ENCODE measurements at places on chromosomes 12 and 14. TPM values are rescaled to one million over a fixed set of nuclear protein-coding genes. Genes with fewer than 3 reads are reported as not detected.

GRCh38 chr12:2263901-2264300 is 211.1 kb downstream of the CACNA1C start:
- DNase-seq = no peak

GRCh38 chr12:91364471-91365184 is 182.0 kb upstream of the DCN start:
- no peak for DNase-seq

DNA sequence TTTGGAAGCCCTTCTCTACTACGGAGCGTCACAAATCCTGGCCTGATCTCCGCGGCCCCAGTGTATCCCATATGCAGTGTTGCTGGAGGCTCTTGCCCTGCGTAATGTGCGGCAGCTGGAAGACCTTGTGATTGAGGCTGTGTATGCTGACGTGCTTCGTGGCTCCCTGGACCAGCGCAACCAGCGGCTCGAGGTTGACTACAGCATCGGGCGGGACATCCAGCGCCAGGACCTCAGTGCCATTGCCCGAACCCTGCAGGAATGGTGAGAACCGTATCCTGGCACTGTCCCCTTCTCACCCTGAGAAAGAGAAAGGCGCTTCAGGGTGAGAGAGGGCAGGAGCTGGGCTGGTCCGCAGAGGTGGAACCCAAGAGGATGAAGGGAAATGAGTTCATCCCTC is 5.3 kb downstream of the COPS7A start:
- no peak for DNase-seq

The SLC39A5 gene
- total RNA-seq = 0.48 TPM

- peak; percentile 25 for DNase-seq
Measured at GRCh38 chr12:93167841-93168492, 209.8 kb upstream of the NUDT4 start.

- DNase-seq = no peak
Measured at GRCh38 chr14:89366864-89367778, 49.9 kb downstream of the FOXN3 start.

The KRT6C gene
- not detected for total RNA-seq

DNA sequence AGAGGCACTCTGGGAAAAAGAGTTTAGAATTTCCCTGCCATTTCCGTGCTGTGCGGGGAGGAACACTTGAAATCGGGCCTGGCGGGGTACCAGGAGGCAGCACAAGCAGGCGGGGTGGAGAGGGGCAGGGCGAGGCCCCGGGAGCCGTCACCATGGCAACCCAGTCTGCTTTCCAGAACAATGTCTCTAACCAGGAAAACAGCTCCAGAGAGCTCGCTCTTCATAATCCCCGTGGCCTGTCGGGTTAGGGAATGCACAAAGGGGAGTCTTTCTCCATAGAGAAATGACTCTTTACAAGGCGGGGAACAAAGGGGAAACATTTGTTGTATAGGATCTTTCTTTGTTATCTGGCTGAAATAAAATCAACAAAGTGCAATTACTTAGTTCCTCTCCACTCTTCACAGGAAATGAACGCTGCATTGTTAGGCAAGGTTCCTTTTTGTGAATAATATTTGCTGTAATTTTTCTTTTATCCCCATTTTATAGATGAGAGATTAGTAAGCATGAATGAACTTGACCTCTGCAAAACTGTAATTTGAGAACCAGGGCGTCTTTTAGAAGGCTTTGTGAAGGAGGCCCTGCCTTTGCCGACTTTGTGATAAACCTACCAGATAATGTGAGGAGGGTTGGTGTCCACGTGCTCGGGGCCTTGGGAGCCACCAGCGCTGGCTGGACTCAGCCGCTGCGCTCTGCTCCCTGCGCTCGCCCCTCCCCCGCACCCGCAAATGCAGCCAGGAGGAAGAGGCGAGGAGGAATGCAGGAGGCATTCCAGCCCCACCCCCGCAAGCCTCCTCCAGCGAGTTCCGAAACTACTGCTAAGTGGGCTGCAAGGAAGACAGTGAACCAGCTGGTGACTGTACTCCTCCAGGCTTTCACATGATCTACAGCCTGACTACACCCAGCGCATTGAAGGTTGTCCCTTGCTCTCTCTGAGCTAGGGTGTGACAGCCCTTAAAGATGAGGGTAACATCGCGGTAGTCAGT is 105.2 kb upstream of the ATF7IP start:
- DNase-seq = peak; percentile 88

DNA sequence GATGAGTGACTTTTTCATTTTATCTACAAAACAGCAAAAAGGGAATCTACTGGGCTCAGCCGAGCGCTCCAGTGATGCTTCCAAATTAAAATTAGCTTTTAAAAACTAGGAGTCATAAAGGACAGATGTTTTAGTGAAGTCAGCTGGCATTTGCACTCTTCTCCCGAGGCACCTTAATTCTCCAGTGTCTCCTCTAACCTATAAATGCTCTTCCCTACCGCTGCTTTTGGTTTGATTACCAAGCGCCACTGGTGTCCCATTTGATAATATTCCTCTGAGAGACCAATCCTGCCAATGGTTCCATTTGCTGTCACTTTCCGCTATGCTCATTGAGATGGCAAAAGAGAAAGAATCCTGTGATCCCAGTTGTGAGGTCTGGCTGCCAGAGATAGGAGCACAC is 29.3 kb upstream of the PIWIL1 start:
- DNase-seq = no peak

- no peak for DNase-seq
Measured at GRCh38 chr12:33562401-33562800, 122.8 kb upstream of the SYT10 start.

The SLC6A13 gene
- total RNA-seq = not detected

The ASCL1 gene
- total RNA-seq = not detected

The SPX gene
- total RNA-seq = not detected

- DNase-seq = no peak
Measured at GRCh38 chr12:125053821-125054220, 11.4 kb upstream of the AACS start.

DNA sequence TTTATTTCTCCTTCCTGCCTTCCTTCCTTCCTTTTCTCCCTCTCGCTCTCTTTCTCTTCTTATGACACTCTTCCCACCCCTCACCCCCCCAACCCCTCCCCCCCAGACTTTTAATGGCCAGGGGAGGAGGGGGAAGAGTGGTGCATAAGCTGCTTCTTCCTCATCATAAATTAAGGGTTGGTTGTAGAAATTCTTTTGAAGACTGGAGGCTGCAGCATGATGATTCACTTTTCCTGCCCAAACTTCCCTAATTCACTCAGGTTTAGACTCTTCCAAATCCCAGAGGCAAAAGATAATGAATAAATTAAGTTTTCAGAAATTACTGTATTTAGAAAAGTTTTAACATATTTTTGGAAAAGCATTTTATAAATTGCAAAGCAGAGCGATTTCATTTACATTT is 58.2 kb downstream of the GRIP1 start:
- DNase-seq = no peak

- DNase-seq = peak; percentile 23
Measured at GRCh38 chr12:69330475-69331473, 17.4 kb upstream of the LYZ start.

The VRTN gene
- 140 TPM for total RNA-seq

- no peak for DNase-seq
Measured at GRCh38 chr14:75150150-75150549, 23.3 kb upstream of the NEK9 start.

DNA sequence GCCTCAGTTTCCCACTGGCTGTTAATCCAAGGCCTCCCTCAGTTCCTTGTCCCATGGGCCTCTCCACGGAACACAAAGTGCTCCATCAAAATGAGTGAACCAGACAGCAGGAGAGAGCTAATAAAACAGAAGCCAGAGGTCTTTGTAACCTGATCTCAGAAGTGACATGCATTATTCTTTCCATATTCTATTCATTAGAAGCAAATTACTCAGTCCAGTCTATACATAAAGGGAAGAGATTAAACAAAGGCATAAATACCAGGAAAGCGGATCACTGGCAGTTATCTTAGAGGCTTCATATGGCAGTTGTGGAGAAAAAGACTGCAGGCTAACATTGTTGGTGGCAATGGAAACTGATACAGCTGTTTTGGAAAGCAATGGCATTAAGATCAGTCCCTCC is 170.6 kb upstream of the GARIN6 start:
- no peak for DNase-seq

GRCh38 chr12:87815771-87816585 is 213.2 kb downstream of the C12orf50 start:
- no peak for DNase-seq

GRCh38 chr12:5191803-5192538 is 148.3 kb downstream of the KCNA5 start:
- no peak for DNase-seq

DNA sequence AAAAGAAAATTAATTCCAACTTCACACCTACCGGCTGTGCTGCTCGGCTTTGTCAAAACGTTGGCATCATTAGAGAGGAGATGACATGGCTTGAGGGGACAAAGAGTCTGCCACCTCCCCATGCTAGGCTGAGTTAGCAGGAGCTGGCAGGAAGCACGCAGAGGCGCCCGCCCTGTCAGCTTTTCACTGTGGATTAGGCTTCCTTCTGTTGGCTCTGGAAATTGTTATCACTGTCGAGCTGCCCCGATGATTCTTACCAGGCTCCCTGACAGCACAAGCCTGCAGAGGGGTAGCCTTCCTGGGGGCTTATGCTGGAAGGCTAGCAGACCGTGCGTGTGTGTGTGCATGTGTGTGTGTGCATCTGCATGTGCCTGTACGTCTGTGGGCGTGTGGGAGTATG is 490.9 kb upstream of the TBX3 start:
- DNase-seq = no peak

The LETMD1 gene
- total RNA-seq = 39.9 TPM

- peak; percentile 48 for DNase-seq
Measured at GRCh38 chr14:100294213-100294962, 11.9 kb downstream of the SLC25A29 start.

GRCh38 chr14:91111443-91111842 is 2.4 kb upstream of the DGLUCY start:
- DNase-seq = no peak

GRCh38 chr14:42113358-42114069 is 506.8 kb downstream of the LRFN5 start:
- DNase-seq = no peak

GRCh38 chr12:57235728-57236131 is 6.2 kb downstream of the SHMT2 start:
- DNase-seq = peak; percentile 52

GRCh38 chr14:73359445-73359844 is 98.9 kb downstream of the NUMB start:
- DNase-seq = no peak

- no peak for DNase-seq
Measured at GRCh38 chr14:70793637-70794036, 15.7 kb downstream of the MAP3K9 start.

The PSEN1 gene
- total RNA-seq = 18.8 TPM

GRCh38 chr12:114949058-114949820 is 265.3 kb upstream of the TBX3 start:
- DNase-seq = no peak

DNA sequence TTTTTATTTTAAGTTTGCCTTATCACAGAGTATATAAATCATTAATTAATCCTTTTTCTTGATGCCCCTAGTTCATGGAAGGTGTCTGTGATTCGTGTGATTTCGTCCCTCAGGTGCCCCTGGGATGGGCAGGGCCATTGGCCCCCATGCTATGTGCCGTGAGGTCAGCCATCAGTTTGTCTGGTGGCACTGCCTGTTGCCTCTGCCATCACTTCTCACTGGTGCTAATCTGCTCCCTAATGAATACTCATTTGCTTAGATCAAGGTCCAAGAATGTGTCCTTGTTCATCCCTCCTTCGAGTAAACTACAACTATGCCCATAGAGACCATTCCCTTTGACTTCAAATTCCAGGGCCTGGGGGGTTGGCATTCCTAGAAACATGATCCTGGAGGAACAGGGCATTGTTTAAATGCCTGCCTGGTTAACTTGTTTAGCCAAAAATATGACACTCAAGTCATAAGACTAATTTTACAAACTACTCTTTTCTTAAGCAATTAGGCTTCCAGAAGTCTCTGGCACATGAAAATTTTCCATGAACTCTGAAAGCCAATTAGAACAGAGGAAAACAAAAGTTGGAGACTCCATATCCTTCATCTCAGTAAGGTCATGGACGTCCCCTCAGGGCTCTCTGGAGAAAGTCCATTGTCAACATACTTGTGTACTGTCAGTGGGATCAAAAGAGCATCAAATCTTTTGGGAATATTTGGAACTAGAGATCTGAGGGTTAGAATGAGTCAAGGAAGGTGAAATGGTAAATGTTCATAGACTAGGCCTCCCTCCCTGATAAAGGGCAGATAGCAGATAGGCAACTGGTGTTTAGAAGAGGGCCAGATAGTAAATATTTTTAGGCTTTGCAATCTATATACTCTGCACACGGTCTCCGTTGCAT is 90.9 kb upstream of the PLXNC1 start:
- no peak for DNase-seq

All from H7 (cell line).